Chondrocyte (in vitro differentiated cells): ENCODE measurements at places on chromosomes 1 and 21. TPM values are rescaled to one million over a fixed set of nuclear protein-coding genes. Genes with fewer than 3 reads are reported as not detected.
A peak's percentile ranks its signal among the peaks of the same experiment; 100 is the strongest.

LEFTY2 gene
- 10.2 to 39.6 TPM (median 38.3 TPM) in 3 replicates for total RNA-seq

DNA sequence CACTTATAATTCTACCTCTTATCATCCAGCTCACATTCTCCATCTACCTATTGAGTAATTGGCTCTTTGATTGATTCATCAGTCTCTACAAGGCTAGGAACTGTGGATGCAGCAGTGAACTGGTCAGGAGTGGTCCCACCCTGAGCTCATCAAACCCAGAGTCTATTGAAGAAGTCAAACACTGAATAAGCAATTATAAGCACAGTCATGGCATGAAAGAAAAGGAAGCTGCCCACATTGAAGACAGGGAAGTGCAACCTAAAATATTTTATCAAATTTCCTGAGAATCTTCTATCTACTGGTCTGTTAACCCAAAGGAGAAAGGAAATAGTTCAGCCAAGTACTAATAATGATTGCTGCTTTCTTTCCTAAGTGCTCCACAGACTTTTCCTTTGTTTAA, 35.7 kb downstream of the ACP6 start:
- DNase-seq, result no peak

DNA sequence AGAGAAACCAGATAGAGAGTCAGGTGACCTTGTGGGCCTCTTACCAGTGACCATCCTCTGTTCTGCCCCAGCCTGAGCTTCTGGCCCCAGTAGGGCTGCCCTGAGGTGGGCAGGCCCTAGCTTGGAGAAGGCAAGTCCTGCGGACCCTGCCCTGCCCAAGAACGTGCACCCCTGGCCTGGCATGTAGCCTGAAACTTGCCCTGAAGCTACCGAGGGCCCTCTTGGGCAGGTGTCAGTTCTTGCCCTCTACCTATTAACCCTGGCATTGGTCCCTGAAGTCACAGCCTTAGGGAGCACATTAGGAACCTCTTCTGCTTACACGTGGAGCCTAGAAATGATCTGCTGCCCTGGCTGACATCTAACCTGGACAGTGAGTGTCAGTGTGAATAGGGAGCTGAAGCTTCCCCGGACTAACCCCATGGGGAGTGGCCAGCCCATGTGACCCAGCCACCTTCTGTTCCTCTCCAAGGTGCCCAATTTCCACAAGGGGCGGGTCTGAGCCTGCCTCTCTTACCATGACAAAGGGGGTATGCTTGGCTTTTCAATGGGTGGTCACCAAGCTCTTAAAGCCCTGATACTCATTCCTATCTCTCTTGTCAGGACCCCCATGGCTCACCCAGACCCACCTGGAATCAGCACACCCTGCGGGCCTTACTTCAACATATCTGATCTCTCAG, 163.0 kb downstream of the ZSCAN20 start:
- DNase-seq, result no peak

FCRL5 gene
- not detected in 3 replicates for total RNA-seq

- DNase-seq, result no peak
Measured at GRCh38 chr1:183058851-183059502, 35.8 kb downstream of the LAMC1 start.

GRCh38 chr1:215599418-215600074, 32.4 kb downstream of the KCTD3 start:
- DNase-seq, result no peak

VWA5B1 gene
- total RNA-seq, result not detected in 3 replicates

DNA sequence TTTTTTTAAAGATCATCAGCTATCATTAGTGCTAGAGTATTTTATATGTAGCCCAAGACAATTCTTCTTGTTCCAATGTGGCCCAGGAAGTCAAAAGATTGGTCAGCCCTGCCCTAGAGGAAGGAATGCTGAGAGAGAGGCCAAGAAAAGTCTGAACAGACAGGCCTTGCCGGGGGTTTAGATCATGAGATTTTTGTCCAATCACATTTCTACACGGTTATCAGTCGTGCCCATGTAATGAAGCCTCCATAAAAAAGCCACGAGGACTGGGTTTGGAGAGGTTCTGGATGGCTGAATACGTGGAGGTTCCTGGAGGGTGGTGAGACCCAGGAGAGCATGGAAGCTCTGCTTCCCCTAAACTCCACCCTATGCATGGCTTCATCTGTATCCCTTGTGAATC, 24.3 kb upstream of the ENO1 start:
- DNase-seq, result no peak

DNA sequence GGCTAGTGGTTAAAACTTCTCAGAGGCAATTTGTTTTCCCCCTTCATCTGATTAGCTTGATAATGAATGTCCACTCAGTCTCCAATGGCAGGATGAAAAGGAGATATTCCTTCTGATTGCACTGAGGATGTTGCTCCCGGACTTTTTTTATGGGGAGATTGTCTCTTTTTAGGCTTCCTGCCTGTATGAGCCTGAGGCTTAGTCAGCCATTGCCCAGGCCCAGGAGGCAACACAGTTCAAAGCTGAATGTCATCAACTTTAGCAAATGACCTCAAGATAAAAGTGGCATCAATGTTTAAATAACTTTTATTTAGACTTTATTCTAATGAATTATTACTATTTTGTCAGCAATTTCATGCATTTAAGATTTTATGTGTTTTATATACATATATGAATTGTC, 162.9 kb upstream of the PTBP2 start:
- DNase-seq, result no peak

KIAA0040 gene
- 0.75 to 3.5 TPM (median 1.2 TPM) in 3 replicates for total RNA-seq

GRCh38 chr21:31731056-31731856, 662 bp downstream of the SCAF4 start:
- peak; percentile 90 for DNase-seq

DNA sequence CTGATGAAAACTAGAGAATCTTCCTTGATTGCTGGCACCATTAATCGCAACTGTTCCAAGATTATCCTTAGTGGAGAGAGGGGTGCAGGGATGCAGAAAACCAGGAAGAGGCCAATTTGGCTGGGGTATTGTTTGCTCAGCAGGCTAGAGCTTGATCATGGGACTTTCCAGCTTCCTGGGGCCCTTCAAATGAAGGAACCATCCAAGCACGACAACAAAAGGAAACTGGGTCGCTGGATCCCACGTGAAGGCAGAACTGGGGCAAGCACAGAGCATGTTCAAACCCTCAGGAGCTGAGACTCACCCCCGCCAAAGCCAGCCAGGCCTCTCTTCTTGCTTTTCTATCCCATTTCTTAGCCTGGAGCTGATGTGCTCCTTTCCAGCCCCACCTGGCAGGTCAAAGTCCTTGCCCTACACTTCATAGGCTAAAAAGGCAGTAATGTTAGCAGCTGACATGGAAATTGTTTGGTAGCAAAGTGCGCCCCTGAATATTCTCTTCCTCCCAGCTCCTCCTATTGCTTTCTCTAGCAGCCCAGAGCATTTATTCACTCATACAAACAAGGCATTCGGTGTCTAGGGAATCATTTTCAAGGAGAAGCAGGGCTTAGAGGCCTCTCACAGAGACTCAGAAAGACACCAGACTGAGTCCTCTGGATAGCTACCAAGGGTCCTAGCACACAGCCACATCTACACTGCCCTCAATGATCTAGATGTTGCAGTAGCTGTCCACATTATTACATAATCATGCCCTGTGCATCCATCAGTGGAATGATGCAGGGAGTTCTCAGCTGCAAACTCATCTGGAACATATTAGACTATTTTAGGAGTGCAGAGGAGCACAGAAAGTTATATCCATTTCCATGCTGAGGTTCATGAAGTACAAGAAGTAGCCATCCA, 11.5 kb downstream of the KCNA2 start:
- no peak for DNase-seq

HES3 gene
- total RNA-seq, result not detected in 3 replicates

SGIP1 gene
- 29.3 to 47.9 TPM (median 31.8 TPM) in 3 replicates for total RNA-seq

AVPR1B gene
- not detected in 3 replicates for total RNA-seq

EPHB2 gene
- 44.6 to 57.5 TPM (median 48.0 TPM) in 3 replicates for total RNA-seq

DNA sequence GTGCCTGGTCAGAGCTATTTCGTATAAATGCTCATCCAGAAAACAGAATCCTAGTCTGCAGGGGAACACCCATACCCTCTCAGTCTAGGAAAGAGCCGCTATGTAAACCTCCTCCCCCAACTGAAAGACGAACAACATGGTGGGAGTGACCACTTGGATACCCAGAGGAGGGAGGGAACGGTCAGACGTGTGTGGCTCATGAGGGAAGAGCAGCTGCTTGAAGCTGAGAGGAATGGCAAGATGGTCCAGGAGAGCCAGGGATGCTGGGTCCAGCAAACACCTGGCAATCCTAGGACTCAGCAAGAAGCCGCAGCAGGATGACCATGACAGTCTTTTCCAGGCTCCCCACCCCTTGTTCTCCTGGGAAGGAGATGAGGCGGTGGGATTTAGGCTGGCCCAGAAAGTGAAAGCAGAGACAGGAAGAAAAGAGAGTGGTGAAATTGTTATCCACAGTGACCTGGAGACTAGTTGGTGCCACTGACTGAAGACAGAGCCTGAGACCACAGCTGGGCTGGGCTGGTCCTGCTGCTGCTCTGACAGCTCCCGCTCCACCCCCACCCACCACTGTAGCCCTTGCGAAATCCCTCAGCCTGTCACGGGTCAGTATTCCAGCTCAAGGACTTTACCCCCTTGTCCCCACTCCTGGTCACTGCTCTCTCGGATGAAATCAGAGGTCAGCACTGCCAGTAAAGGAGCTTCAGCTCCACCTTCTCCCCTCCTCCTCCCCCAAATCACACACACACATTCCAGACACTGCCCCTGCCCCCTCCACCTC, 3.6 kb downstream of the CERS2 start:
- no peak for DNase-seq

CENPL gene
- 8.2 to 10.9 TPM (median 9.6 TPM) in 3 replicates for total RNA-seq

DNA sequence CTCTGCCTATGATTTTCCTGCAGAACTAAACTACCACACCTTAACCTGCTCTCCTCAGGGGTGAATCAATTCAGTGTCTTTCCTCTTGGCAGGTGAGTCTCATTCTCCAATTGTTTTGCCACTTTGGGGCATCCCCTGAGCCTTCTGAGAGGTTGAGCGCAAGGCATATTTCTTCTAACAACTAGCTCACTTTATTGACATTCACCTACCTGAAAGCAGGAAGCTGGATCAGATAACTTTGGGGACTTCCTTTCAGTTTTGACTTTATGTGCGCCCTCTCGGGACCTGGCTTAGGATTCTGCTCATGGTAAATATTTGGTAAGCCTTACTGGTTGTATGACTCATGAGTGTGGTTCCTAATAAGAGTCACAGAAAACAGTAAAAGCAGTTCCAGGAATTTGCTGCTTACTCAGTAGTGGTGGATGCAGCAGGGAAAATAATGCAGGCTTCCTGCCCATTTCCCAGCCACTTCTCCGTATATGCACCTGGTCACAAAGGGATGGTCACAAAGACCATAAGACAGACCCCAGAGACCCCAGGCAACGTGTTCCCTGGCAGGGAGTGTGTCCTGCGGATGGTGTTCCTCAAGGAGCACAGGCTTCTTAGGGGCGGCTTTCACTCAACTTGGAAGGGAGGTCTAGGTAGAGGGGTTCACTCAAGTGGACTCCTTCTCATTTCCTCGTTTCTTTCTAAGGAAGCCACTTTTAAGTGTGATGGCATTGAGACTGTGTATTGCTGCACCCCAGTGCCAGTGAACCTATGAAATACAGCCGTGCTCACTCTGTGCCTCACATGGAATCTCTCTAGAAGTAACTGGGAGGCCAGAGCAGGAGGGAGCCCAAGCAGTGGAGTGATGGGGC, 22.0 kb upstream of the BATF3 start:
- no peak for DNase-seq

GRCh38 chr1:177425199-177425598, 254.4 kb downstream of the BRINP2 start:
- DNase-seq, result no peak

ACTL8 gene
- not detected in 3 replicates for total RNA-seq

DNA sequence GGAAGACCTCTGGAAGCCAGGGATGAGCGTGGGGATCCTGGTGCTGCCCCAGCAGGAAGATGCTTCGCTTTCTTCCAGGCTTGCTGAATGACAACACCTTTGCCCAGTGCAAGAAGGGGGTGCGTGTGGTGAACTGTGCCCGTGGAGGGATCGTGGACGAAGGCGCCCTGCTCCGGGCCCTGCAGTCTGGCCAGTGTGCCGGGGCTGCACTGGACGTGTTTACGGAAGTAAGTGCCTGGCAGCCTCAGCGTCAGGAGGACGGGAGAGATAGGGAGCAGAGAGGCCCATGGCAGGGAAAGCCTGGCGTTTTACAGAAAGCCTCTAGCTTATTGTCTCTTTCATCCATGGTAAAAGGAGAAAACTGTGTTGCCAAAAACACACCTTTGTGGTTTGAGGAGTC, 23.5 kb downstream of the PHGDH start:
- no peak for DNase-seq

KIAA0319L gene
- 26.9 to 40.8 TPM (median 28.7 TPM) in 3 replicates for total RNA-seq

NOC2L gene
- total RNA-seq, result 50.6 to 63.8 TPM (median 52.0 TPM) in 3 replicates

- no peak for DNase-seq
Measured at GRCh38 chr21:14741256-14741655, 195.1 kb upstream of the SAMSN1 start.

GRCh38 chr1:31588751-31589515, 12.6 kb downstream of the TINAGL1 start:
- no peak for DNase-seq

GRCh38 chr1:10626791-10627410, 152.2 kb downstream of the PEX14 start:
- peak; percentile 75 for DNase-seq

NSUN4 gene
- total RNA-seq, result 21.2 to 23.5 TPM (median 23.4 TPM) in 3 replicates

GRCh38 chr1:156114919-156115513, 505 bp downstream of the LMNA start:
- no peak for DNase-seq

- no peak for DNase-seq
Measured at GRCh38 chr1:231663211-231663792, 36.7 kb downstream of the DISC1 start.

DNA sequence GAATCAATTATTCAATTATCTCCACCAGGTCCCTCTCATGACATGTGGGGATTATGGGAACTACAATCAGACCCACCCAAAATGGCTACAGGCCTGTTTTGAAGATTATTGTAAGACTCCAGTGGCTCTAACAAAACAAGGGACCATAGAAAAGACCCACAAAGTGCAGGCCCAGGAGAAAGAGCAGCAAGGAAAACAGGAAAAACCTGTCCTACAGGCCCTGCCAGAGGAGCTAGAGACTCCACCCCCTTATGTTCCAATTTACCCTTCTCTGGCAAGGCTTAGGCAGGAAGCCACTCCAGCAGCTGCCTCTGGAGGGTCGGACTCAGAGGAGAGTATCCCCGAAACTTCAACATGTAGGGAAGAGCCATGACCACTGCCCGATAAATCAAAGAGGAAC, 96.5 kb downstream of the LIPI start:
- no peak for DNase-seq

DNA sequence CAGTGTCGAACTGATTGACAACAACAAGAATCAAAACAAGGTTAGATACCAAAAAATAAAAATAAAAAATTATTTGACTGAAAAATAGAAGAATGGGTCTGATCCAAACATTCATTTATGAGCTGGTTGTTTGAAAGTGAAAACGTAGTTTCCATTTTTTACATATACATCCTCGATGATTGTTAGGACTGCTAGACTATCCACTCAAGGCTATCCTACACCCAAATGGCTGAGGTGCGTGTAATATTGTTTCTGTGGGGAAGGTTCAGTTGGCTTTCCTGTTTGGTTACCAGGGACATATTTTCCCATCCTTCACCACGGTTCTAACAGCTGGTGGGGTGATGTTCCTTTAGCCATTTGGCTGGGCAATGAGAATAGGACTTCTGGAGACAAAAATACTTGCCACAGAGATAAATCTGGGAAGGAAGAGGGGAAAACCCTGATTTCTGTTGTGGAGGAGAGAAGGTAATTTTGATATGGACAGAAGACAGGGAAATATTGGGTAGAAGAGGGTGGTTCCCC, 66.3 kb downstream of the MAP3K7CL start:
- DNase-seq, result no peak

GRCh38 chr1:32714277-32714676, 11.7 kb upstream of the SYNC start:
- DNase-seq, result no peak
